ENCODE measurements at places on chromosomes 7 and 10.

DNA sequence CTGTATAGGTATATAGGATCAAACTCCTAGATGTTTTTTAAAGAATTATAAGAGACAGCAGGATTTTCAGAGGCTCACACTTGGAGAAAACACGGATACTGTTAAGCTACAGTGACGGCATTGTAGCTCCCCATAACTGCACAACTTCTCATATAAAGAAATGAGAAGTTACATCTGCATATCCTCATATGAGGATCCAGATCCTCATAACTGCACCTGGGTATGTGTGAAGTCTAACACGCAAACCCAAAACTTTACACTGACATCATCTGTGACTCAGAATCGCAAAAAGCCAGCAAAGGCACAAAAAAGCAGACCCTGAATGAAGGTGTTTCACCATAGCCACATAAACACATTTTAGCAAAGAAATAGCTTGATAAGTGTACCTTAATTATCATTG lies 34.1 kb downstream of the NEBL start:
- no peak for DNase-seq

DNA sequence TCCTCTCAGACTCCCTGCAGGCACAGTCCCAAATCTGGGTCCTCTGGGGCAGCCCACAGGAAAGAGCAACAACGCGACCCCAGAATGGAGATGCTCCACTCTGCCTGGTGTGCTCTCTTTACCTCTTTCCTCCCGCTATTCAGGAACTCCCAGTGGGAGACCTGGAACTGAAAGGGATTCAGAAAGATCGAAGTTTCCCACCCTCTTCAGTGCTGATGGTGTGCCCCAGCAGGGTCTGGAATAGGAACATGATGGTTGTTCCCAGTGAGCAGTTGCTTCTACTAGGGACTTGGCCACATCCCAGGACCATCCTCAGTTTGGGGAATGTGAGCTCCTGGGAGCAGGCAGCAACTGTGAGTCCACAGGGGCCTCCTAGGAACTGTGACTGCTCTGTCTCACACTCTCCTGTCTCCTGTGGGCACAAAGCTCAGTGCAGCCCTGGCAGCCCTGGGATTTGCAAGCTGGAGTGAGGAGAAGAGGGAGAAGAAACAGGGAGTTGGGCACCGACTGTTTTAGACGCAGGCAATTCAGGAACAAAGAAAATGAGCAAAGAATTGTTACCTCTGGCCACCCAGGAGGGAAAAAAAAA lies 17.9 kb downstream of the OR6V1 start:
- DNase-seq, result no peak

GRCh38 chr7:150784120-150784736 lies 15.9 kb downstream of the TMEM176B start:
- no peak for DNase-seq

GRCh38 chr10:3071405-3072198 lies 4.3 kb downstream of the PFKP start:
- DNase-seq, result no peak

DNA sequence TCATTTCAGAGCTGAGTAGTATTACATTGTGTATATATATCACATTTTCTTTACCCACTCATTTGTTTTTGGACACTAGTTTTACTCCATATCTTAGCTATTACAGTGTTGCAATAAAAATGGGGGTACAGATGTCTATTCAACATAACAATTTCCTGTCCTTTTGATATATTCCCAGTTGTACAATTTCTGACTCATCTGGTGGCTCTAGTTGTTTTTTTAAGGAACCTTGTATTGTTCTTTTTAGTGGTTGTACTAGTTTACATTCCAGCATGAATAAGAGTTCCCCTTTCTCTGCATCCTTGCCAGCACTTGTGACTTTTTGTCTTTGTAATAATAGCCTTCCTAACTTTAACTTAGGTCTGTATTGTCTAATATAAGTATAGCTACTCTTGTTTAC lies 739.9 kb downstream of the XPNPEP1 start:
- no peak for DNase-seq

- DNase-seq, result no peak
Observed at GRCh38 chr7:21140622-21141021, 287.3 kb upstream of the SP4 start.

DNA sequence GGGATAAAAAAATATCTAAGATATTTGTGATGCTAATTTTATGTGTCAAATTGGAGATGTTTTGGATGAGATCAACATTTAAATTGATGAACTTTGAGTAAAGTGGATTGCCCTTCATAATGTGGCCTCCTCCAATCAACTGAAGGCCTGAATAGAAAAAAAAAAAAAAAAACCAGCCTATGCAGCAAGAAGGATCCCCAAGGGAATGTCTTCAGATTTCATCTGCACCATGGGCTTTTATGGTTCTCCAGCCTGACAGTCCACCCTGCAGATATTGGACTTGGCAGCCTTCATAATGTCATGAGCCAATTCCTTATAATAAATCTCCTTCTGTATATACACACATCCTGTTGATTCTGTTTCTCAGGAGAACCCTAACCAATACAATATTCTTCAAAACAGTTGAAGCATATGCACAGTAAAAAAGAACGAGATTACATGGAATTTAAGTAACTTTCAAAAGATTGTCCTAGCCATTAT lies 316.9 kb upstream of the PLXDC2 start:
- DNase-seq, result no peak

GRCh38 chr7:103446049-103446520 lies at the start of gene SLC26A5:
Gene SLC26A5, minus strand, starts transcription at chr7:103446207. Its CDS starts 24,693 bp downstream, at chr7:103421514.
- peak; percentile 82 for DNase-seq

GRCh38 chr10:8923096-8923495 lies 868.6 kb downstream of the GATA3 start:
- no peak for DNase-seq

DNA sequence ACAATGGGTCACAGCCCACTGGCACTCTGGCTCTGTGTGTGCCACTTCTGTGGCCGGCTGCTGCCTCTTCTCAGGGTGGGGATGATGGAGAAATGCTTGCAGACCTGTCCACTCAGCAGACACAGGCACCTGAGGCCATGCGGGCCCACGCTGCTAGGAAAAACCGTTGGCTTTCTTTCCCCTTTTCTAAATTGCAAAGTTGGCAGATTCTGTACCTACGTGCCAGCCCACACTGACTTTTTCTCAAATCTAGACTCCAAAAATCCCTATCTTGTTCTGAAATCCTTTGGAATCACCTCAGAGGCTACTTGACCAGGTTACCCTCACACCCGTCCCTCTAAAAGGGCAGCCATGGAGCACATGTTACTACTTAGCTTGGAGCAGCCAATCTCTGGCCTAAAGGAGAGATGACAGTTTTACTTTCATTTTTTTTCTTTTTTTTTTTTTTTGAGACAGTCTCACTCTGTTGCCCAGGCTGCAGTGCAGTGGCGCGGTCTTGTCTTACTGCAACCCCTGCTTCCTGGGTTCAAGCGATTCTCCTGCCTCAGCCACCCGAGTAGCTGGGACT lies 99.4 kb downstream of the RNF216 start:
- DNase-seq, result no peak

GRCh38 chr10:125606414-125607010 lies 76.5 kb downstream of the TEX36 start:
- no peak for DNase-seq

GRCh38 chr7:40859965-40860543 lies 725.2 kb downstream of the SUGCT start:
- DNase-seq, result no peak

GRCh38 chr7:45178241-45179225 lies 20.9 kb downstream of the RAMP3 start:
- DNase-seq, result peak; percentile 49

- DNase-seq, result no peak
Observed at GRCh38 chr7:71173955-71174354, 42.0 kb downstream of the GALNT17 start.

DNA sequence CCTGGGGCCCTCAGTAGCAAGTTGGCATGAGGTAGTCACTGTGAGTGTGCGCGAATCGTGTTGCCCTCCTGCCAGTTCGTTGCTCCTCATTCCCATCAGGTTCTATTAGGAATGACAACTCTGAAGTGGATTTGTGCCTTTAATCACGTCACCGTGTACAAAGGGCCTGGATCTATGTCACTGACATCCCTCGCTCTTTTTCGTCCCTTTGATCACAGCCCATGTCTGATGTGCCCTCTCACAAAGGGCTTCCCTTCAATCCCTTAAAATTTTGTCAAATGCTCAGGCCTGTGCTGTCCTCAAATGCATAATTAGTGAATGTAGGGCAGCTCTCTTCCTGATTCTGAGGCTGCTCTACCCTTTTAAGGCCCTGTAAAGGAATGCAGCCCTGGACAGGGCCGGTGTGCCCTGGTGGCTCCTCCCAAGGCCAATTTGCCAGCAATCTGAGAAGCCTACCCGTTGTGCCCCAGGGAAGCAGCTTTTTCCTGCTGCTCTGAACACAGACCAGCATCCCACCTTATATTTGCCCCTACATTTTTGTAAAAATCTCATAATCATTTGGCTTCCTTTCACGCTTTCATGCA lies 93.6 kb downstream of the TMEM178B start:
- DNase-seq, result no peak

DNA sequence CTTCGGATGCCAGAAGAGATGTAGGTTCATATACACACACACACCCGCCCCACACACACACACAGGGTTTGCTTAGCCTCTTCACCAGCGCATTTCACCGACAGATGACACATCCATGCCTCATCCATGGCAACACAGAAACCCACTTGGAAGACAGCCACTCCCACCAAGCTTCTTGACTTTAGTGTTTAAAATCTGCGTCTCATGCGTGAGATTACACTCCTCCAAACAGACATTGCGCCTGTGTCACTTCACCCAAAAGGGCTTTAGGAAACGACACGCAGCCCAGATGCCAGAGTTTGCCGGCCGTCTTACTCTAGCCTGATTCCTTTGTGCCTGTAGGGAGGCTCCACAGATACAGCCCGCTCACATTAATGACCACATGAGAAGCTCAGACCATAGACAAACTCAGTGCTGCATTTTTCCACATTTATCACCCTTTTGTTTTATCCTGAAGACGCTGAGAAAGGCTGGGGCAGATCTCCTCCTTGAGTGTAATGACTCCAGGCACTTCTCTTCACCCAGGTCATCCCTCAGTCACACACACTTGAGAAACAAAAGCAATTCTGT lies 73.8 kb downstream of the DIP2C start:
- peak; percentile 20 for DNase-seq

GRCh38 chr10:89664203-89664602 lies 19.2 kb upstream of the PANK1 start:
- no peak for DNase-seq

- no peak for DNase-seq
Observed at GRCh38 chr7:94650147-94651051, 5.5 kb downstream of the SGCE start.

- no peak for DNase-seq
Observed at GRCh38 chr7:48078470-48078869, 10.6 kb upstream of the UPP1 start.

- no peak for DNase-seq
Observed at GRCh38 chr7:40536421-40536820, 401.6 kb downstream of the SUGCT start.

- no peak for DNase-seq
Observed at GRCh38 chr10:91652364-91652763, 19.5 kb upstream of the PPP1R3C start.

- peak; percentile 79 for DNase-seq
Observed at GRCh38 chr7:155809332-155809946, 2.8 kb downstream of the SHH start.

DNA sequence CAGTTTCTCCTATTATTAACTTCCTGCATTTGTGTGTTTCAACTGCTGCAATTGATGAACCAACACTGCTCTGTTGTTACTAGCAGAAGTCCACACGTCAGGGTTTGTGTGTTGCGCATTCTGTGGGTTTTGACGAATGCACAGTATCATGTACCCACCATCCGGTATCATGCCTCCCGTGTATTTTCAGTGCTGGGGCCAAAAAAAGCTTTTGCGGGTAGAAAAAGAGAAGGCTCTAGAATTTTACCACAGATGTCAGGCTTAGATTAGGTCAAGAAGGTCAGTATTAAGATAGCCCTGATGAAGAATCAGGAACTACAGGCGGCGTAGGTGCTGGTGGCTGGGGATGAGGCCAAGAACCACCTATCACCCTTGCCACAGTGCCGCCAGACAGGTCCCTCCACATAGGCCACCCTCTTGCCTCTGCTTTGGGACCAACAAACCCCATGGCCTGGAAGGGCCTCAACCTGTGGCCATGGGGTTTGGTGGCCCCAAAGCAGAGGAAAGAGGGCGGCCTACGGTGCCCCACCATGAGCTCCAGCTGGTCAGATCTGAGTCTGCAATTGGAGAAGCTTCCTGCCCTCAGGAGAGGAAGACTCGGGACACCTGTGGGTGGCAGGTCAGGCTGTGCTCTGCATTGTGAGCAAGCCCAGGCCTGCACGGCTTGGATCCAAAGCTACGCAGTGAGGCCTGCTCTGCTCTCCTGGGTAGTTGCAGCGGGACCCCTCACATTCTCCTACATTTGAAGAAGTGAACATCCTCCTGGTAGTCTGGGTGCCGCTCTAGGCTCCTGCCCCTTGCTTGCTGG lies 71.9 kb downstream of the MKI67 start:
- DNase-seq, result peak; percentile 64

GRCh38 chr7:72706521-72706920 lies 121.5 kb downstream of the TYW1B start:
- DNase-seq, result no peak

GRCh38 chr7:68074242-68074641 lies 1077.6 kb downstream of the TYW1 start:
- no peak for DNase-seq

GRCh38 chr10:96683065-96683464 lies 37.2 kb downstream of the PIK3AP1 start:
- DNase-seq, result no peak

- no peak for DNase-seq
Observed at GRCh38 chr7:92595281-92595680, 5.1 kb upstream of the FAM133B start.

DNA sequence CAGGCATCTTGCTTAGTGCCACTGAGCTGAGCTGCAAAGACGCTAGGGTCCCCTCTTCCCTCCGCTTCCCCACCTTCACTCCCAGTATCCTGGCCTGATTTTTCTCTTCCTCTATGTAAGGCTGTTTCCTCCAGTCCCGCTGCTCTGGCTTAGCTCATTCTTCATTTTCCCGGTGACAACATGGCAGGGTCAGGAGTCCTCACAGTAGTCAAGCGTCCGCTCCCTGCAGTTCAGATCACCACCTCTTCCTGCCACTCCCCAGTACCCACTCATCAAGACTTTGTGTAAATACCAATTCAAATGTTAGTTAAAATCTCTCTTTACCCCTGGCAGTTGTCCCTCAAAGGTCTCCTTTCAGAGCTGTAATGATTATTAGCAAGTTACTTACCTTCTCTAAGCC lies 650.4 kb upstream of the CELF2 start:
- no peak for DNase-seq

- DNase-seq, result no peak
Observed at GRCh38 chr7:158064631-158065030, 523.0 kb downstream of the PTPRN2 start.

- DNase-seq, result no peak
Observed at GRCh38 chr7:129762387-129762969, 151.0 kb downstream of the NRF1 start.

All from upper lobe of right lung (tissue), 1 donor.